Nephron progenitor cell (in vitro differentiated cells): ENCODE measurements at places on chromosomes 6 and 20.

- no peaks in the 10 kb centered on the region for H3K4me1 ChIP-seq
- no peak for DNase-seq
- H3K27me3 ChIP-seq, result peaks cover 34% of the 10 kb centered on the region
- H3K4me3 ChIP-seq, result no peak overlapping the region
- H3K27ac ChIP-seq, result no peak overlapping the region
Measured at GRCh38 chr6:39008737-39009136, 39.8 kb upstream of the GLP1R start.

DNA sequence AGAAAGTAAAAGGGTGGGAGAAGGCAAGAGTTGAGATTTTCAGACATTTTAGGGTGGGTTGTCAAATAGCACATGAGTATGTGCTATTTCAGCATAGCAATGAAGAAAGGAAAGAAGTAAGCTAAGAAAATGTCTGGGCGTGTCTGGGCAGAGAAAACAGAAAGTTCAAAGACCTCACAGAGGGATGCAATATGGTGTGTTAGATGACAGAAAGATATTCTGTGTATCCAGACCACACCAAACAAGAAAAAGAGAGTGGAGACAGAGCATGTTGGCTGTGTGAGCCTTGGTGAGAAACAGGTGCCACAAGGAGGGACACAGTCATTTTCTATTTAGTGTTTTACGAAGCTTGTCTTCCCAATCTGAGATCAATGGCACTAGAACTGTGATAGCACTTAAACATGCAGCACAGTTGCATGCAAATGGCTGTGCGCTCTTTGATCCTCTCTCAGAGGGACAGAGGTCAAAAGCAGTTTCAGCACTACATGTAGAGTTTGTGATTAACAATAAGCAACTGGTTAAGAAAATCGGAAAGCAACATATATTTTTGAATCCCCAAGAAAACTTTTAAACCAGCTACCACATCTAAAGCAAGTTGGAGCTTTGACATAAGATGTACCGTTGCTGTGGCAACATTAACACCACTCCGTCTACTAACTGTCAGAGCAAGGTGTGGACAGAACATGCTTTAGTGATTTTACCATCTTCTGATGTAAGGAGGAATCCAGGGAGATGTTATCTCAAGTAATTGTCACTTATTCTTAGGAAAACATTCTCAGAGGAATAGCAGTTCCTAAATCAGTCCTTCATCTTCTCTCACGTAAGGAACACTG is 515.5 kb upstream of the NOX3 start:
- peaks cover 4% of the 10 kb centered on the region for H3K36me3 ChIP-seq
- H3K27me3 ChIP-seq, result no peaks in the 10 kb centered on the region
- H3K27ac ChIP-seq, result no peak overlapping the region
- no peak overlapping the region for H3K4me3 ChIP-seq
- DNase-seq, result no peak

DNA sequence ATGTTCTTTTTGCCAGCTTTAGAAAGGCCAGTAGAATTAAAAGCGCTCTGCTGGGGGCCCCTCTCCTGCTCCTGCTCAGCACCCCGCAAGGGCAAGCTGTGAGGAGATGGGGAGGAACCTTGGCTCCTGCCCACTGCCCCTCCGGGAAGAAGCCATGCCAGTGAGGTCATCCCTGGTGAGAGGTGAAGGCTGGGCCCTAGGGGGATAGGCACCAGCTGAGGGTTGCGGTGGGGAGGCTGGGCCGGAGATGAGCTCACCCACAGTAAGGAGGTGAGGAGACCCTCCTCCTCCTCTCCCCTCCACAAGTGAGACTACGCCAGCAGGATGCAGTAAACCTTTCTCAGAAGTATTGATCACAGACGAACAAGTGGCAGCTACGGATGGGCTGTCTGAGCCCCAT is 32.1 kb downstream of the LRFN2 start:
- H3K27me3 ChIP-seq, result peaks cover 56% of the 10 kb centered on the region
- no peak overlapping the region for H3K4me3 ChIP-seq
- DNase-seq, result no peak
- no peak overlapping the region for H3K27ac ChIP-seq
- H3K36me3 ChIP-seq, result no peaks in the 10 kb centered on the region
- peaks cover 37% of the 10 kb centered on the region for H3K4me1 ChIP-seq

DNA sequence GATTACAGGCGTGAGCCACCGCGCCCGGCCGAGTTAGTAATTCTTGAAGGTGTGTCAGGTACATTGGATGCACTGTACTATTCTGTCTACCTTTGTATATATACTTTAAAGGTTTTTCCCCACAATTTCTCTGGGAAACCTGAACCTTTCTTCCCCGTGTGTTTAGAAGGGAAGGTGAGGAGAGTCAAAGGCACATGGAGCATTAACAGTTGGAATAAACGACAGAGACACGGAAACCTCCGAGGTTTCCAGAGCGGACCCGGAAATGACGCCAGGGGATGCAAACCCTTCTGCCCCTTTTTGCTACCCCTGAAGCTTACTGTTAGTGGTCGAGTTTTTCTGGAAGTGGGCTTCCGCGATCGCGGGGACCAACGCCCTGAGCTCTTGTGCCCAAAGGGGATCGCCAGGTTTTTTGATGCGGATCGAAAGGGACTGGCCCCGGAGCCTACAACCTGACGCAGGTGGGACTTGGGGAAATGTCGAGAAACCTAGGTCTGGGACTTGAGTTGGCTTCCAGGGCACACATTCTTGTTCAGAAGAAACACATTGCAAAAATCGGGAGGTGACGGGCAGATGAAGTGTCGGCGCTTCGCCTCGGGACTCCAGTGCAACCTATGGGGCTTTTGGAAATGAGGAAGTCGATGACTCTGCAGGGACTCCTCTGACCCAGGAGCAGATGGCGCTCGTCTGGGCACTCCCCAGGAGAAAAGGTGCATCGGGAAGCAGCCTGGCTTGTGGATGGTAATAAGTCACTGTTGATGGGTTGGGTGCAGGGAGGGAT is 218.2 kb downstream of the OR2B2 start:
- peaks cover 14% of the 10 kb centered on the region for H3K36me3 ChIP-seq
- peak; percentile 42 for DNase-seq
- peak overlapping the region; percentile 97 for H3K4me3 ChIP-seq
- H3K4me1 ChIP-seq, result peaks cover 21% of the 10 kb centered on the region
- peaks cover 9% of the 10 kb centered on the region for H3K27me3 ChIP-seq

DNA sequence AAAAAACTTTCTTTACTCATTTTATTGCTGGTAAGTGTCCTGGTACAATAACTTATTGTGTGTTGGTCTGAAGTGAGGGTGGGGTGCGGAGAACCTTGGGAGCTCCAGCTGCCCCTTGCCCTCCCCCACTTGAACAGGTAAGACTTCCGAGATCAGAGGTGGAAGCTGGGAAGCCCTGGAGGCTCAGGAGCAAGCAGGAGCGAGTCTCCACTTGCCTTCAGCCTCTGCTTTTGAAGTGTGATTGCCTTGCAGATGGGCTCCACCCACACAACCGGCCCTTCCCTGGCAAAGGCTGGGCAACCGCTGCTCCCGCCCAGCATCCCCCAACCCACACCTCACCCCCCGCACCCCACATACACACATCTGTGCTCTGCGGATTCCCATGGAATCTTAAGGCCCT is 179.6 kb downstream of the TFAP2C start:
- no peak for DNase-seq
- H3K4me3 ChIP-seq, result peak overlapping the region; percentile 31
- H3K36me3 ChIP-seq, result peaks cover 5% of the 10 kb centered on the region
- H3K27ac ChIP-seq, result no peak overlapping the region

- DNase-seq, result no peak
- no peak overlapping the region for H3K4me3 ChIP-seq
- H3K36me3 ChIP-seq, result no peaks in the 10 kb centered on the region
- H3K4me1 ChIP-seq, result peaks cover 6% of the 10 kb centered on the region
- H3K27me3 ChIP-seq, result peaks cover 3% of the 10 kb centered on the region
Measured at GRCh38 chr20:20331817-20332216, 36.1 kb upstream of the INSM1 start.

- peaks cover 31% of the 10 kb centered on the region for H3K4me1 ChIP-seq
- no peak for DNase-seq
- peaks cover 4% of the 10 kb centered on the region for H3K36me3 ChIP-seq
- H3K4me3 ChIP-seq, result peak overlapping the region; percentile 76
- peak overlapping the region; percentile 99 for H3K27ac ChIP-seq
Measured at GRCh38 chr6:152380351-152380767, 256.8 kb downstream of the SYNE1 start.

- no peak overlapping the region for H3K4me3 ChIP-seq
- H3K4me1 ChIP-seq, result no peaks in the 10 kb centered on the region
- no peak overlapping the region for H3K27ac ChIP-seq
- H3K27me3 ChIP-seq, result no peaks in the 10 kb centered on the region
- H3K36me3 ChIP-seq, result no peaks in the 10 kb centered on the region
Measured at GRCh38 chr6:12735786-12736185, 19.2 kb downstream of the PHACTR1 start.

DNA sequence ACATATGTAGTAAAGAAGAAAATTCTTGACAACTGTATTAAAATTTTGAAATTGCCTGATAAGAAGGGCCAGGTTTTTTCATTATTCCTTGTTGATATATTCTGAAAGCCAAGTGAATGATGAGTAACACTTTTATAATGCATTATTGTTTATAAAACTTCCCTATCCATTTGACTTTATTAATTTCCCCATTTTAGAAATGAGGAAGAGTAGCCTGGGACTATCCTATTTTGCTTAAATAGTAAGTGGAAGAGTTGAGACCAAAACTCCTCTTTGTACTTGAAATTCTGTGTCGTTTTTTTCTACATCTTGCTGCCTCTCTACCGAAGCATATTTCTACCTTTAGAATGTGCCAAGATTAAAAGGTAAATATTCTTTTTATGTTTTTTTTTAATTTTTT is 39.7 kb downstream of the TRMT11 start:
- DNase-seq, result no peak
- H3K4me1 ChIP-seq, result no peaks in the 10 kb centered on the region
- H3K27me3 ChIP-seq, result no peaks in the 10 kb centered on the region
- H3K36me3 ChIP-seq, result peaks cover 76% of the 10 kb centered on the region

DNA sequence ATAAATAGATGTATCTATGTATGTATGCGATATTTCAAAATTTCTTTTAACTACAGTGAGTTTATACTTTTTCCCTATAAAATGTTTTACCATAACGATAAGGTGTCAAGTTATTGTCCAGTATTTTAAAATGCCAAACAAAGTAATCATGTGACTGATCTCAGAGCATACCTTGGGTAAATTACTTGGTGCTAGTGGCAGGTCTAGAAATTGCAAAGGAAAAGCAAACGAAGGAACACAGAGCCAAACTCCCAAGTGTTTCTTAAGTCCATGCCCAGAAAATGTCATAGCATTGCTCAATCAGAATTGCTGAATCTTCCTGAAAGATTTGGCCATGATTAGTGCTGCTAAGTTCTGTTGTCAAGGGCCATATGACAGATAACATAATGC is 77.5 kb downstream of the CAP2 start:
- DNase-seq, result no peak
- peaks cover 42% of the 10 kb centered on the region for H3K4me1 ChIP-seq
- H3K36me3 ChIP-seq, result peaks cover 24% of the 10 kb centered on the region
- H3K27me3 ChIP-seq, result peaks cover 2% of the 10 kb centered on the region
- H3K27ac ChIP-seq, result no peak overlapping the region

DNA sequence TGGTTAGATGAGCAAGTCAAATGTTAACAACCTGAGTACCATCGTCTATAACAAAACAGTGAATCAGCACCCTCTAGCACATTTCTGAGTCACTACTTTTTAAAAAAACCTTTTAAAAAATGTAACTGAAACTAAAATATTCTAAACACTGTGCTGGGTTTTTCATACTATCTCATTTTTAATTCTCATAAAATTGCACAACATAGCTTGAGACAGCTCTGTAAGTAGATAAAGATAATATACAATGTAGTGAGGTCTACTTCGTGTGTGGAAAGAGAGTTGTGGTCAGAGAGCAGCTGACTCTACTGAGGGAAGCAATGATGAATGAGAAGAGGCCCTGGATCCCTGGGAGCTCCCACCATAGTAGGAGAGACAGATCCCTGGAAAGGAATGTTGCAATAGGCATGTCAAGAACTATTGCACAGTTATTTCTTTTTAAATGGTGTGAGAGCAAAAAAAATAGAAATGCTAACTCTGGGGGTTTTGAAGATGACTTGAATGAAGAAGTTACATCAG is 13.6 kb upstream of the CALHM6 start:
- H3K4me1 ChIP-seq, result peaks cover 28% of the 10 kb centered on the region
- H3K27me3 ChIP-seq, result no peaks in the 10 kb centered on the region
- H3K36me3 ChIP-seq, result no peaks in the 10 kb centered on the region
- no peak overlapping the region for H3K27ac ChIP-seq
- H3K4me3 ChIP-seq, result no peak overlapping the region

GRCh38 chr20:39862470-39862891 is 826.6 kb downstream of the MAFB start:
- H3K27ac ChIP-seq, result no peak overlapping the region
- H3K4me3 ChIP-seq, result no peak overlapping the region
- H3K36me3 ChIP-seq, result no peaks in the 10 kb centered on the region
- no peaks in the 10 kb centered on the region for H3K27me3 ChIP-seq
- no peak for DNase-seq

- H3K27ac ChIP-seq, result no peak overlapping the region
- no peak overlapping the region for H3K4me3 ChIP-seq
- peaks cover 31% of the 10 kb centered on the region for H3K4me1 ChIP-seq
- H3K36me3 ChIP-seq, result no peaks in the 10 kb centered on the region
- peaks cover 10% of the 10 kb centered on the region for H3K27me3 ChIP-seq
- DNase-seq, result no peak
Measured at GRCh38 chr6:14983599-14984518, 262.0 kb upstream of the JARID2 start.

GRCh38 chr6:74762841-74763240 is 443.0 kb downstream of the COL12A1 start:
- H3K4me3 ChIP-seq, result no peak overlapping the region
- H3K36me3 ChIP-seq, result no peaks in the 10 kb centered on the region
- no peaks in the 10 kb centered on the region for H3K27me3 ChIP-seq
- H3K27ac ChIP-seq, result no peak overlapping the region
- no peaks in the 10 kb centered on the region for H3K4me1 ChIP-seq

GRCh38 chr6:98838975-98839374 is 4.6 kb downstream of the POU3F2 start:
- no peaks in the 10 kb centered on the region for H3K36me3 ChIP-seq
- H3K4me3 ChIP-seq, result no peak overlapping the region
- H3K27ac ChIP-seq, result no peak overlapping the region
- H3K27me3 ChIP-seq, result peaks cover 90% of the 10 kb centered on the region
- DNase-seq, result no peak
- H3K4me1 ChIP-seq, result peaks cover 68% of the 10 kb centered on the region

GRCh38 chr6:26457264-26457805 is 420 bp upstream of the BTN2A1 start:
- H3K27ac ChIP-seq, result peak overlapping the region; percentile 49
- DNase-seq, result peak; percentile 16
- peaks cover 53% of the 10 kb centered on the region for H3K4me1 ChIP-seq
- peak overlapping the region; percentile 99 for H3K4me3 ChIP-seq
- H3K27me3 ChIP-seq, result peaks cover 3% of the 10 kb centered on the region
- H3K36me3 ChIP-seq, result peaks cover 31% of the 10 kb centered on the region

DNA sequence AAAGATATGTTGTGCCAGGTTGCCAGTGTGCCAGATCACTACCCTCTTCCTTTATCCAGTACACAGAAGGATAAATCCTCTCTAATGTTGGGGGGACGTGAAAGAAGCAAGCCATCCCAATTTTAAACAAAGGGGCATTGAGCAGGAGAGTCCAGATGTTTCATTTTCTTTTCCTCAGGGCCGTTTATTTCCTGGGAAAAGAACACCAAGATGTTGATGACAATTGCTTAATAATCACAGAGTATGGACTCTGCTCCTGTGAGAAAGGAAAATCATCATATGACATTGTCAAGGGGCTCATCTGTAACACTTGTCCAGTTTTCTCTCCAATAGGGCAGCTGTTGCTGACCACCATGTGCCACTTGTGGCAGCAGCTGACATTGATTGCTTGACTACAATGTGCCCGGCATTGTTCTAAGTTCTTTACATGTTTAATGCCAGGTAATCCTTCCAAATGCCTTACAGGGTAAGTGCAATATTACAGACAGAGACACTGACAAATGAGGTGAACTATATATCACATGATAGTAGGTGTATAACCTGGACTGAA is 161.4 kb downstream of the CD109 start:
- H3K27ac ChIP-seq, result no peak overlapping the region
- H3K4me1 ChIP-seq, result no peaks in the 10 kb centered on the region
- no peak for DNase-seq
- peaks cover 4% of the 10 kb centered on the region for H3K27me3 ChIP-seq
- H3K36me3 ChIP-seq, result no peaks in the 10 kb centered on the region
